CD8-positive, alpha-beta memory T cell (primary cell): ENCODE measurements at places on chromosomes 6 and 20. TPM values are rescaled to one million over a fixed set of nuclear protein-coding genes. Genes with fewer than 3 reads are reported as not detected.

DNA sequence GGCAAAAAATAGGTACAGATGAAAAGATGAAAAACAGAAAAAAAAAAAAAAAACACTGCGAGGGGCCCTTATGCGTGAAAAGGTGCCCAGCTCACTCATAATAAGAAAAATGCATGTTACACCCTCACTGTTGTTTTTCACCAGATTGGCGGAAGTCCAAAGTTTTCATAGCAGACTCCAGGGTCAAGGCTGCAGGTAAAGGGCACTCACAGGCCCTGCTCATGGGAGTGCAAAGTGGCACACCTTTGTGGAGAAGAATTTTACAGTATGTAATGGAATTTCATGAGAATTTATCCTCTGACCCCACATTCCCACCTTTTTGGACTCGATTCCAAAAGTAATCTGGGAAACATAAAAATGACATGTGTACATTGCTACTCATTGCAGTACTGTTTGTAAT lies 108.2 kb downstream of the CDKAL1 start:
- DNase-seq, result no peak
- no peaks in the 10 kb centered on the region for H3K27me3 ChIP-seq
- H3K4me1 ChIP-seq, result no peaks in the 10 kb centered on the region
- no peaks in the 10 kb centered on the region for H3K36me3 ChIP-seq

GRCh38 chr20:57500962-57501361 lies 24.0 kb downstream of the CTCFL start:
- H3K4me1 ChIP-seq, result peaks cover 6% of the 10 kb centered on the region
- H3K36me3 ChIP-seq, result no peaks in the 10 kb centered on the region
- H3K4me3 ChIP-seq, result no peak overlapping the region
- H3K27ac ChIP-seq, result no peak overlapping the region

DNA sequence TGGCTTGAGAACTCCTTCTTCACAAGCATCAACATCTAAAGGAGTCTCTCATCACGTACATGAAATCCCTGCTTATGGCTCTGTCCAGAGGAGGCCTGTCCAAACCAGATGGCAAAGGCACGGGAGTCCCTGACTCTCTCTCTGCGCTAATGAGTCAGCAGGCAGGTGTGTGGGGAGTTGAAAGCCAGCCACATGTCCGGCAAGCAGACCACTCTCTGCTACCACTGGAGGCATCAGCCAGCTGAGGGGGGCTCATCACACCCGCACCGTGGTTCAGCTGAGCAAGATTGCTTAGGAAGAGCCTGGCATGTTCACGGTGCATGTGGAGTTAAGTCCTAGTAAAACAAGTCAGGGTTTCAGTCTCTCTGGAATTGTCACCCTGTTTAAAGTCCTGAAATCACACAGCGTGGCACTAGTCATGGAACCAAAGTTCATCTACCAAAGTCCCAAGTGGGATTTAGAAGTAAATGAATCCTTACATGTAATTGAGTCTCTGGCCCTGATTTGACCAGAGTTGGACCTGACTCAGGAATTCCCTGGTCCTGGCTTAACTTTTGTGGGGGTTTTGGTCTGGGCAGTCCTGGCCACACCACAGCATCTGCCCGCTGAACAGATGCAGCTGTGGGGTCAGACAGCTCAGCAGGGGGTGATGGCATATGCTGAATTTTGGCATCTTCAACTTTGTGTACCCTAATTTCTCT lies 155.2 kb upstream of the RIN2 start:
- H3K36me3 ChIP-seq, result no peaks in the 10 kb centered on the region
- no peak for DNase-seq
- H3K27ac ChIP-seq, result no peak overlapping the region
- H3K27me3 ChIP-seq, result no peaks in the 10 kb centered on the region
- H3K4me3 ChIP-seq, result no peak overlapping the region

DNA sequence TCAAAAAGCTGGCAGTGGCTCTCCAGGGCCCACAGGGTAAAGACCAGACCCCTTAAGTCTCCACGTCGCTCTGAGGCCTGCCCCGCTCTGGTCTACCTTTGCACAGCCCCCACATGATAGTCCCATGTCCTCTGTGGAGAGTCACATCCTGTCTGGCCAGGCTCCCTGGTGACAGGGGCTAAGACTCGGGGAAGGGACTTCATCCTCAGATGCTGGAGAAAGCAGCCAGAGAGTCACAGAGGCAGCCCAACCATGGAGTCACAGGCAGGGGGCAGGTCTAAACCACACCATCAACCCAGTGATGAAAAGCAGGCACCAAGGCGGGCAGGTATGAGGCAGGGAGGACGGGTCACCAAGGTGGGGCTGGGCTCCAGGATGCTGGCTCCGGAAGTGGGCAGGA lies 62.2 kb downstream of the SLC22A23 start:
- no peaks in the 10 kb centered on the region for H3K36me3 ChIP-seq
- H3K27me3 ChIP-seq, result no peaks in the 10 kb centered on the region
- no peaks in the 10 kb centered on the region for H3K4me1 ChIP-seq
- no peak for DNase-seq
- H3K4me3 ChIP-seq, result no peak overlapping the region
- H3K27ac ChIP-seq, result no peak overlapping the region

- H3K4me1 ChIP-seq, result peaks cover 24% of the 10 kb centered on the region
- no peak overlapping the region for H3K27ac ChIP-seq
- no peaks in the 10 kb centered on the region for H3K27me3 ChIP-seq
- peaks cover 40% of the 10 kb centered on the region for H3K36me3 ChIP-seq
- H3K4me3 ChIP-seq, result no peak overlapping the region
- no peak for DNase-seq
These were observed 170.9 kb downstream of the HIVEP2 start for GRCh38 chr6:142773859-142774648.

DNA sequence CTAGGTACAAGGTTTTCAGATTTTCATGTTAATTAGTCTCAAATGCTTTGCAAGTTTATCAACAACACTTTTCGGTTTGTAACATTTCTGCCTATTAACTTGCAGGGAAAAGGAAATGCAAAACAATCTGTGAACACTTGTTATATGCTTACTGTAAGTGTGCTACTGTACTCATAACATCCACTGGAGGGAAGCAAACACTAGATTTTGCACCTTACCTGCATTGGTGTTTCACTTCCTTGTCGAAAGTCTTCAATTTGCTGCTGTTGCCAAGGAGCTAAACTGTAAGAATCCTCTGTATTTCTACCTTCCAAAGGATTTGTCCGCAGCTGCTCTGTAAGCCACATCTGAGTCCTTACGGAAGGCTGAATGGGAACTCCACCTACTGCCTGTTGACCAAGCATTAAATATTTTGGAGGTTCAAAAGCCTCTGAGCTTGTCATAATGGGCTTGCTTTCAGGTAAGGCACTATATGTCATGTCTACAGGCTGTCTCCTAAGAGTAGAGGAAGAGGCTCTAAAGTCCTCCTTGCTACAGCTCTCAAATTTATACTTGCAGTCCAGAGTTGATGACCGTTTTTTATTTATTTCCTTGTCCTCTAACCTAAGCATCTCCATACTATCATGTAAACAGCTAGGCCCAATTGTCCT lies 17.3 kb downstream of the PLN start:
- H3K27me3 ChIP-seq, result no peaks in the 10 kb centered on the region
- H3K4me1 ChIP-seq, result peaks cover 5% of the 10 kb centered on the region
- peak; percentile 47 for DNase-seq
- no peak overlapping the region for H3K4me3 ChIP-seq

- no peaks in the 10 kb centered on the region for H3K36me3 ChIP-seq
- no peaks in the 10 kb centered on the region for H3K27me3 ChIP-seq
- H3K27ac ChIP-seq, result no peak overlapping the region
- H3K4me1 ChIP-seq, result peaks cover 9% of the 10 kb centered on the region
- H3K4me3 ChIP-seq, result no peak overlapping the region
- DNase-seq, result no peak
These were observed 44.7 kb downstream of the MCUR1 start for GRCh38 chr6:13769655-13770053.

DNA sequence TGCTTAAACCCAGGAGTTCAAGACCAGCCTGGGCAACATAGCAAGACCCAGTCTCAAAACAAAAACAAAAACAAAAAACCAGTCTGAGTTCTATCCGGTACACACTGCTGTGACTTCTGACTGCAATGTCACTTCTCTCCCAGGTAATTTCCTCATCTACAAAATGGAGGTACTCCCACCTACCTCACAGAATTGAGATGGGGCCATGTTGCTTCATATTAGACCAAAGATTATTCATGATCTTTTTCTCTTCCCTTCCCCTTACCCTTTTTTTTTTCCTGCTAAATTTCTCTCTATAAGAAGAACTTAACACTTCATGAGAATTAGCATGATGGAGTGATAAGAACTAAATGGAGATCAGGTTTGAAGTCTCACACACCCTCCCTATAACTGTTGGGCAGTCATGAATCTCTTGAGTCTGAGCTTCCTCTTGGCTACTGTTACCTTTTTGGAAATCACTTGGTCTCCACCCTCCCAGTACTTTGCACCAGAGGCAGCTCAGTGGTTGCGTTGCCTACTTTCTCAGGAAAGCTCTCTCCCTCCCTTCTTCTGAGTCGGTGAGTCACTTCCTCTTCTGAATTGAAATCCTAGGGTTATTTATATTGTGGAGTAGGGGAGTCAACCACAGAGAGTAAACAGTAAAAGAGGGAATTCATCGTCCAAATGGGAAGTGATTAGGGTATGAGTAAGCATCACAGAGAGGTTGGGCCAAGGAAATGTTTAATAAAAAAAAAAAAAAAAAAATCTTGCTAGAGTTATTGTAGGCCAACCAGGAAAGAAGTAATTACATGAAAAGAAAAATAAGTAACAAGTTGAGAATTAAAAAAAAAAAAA lies 59.9 kb upstream of the MAP7 start:
- H3K27me3 ChIP-seq, result no peaks in the 10 kb centered on the region
- peaks cover 7% of the 10 kb centered on the region for H3K36me3 ChIP-seq
- DNase-seq, result no peak
- no peak overlapping the region for H3K27ac ChIP-seq
- H3K4me1 ChIP-seq, result no peaks in the 10 kb centered on the region

DNA sequence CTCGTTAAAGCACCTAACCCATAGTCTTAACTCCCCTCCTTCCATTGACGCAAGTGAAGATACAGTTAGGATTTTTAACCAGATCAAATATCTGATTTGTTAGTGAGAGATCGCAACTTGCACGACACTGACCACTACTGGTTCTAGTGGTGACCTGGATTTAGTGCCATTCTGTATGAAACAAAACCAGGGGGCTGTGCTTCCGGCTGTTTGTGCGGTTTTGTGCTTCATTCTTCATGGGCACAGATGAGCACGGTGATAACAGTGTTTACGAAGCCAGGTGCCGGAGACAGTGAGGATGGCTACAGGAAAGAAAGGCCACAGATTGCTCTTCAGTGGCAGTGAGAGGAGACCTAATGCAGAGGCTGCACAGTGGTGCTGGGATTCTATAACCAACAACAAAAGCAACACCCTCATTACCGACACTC lies 75.5 kb downstream of the NOL4L start:
- H3K4me3 ChIP-seq, result peak overlapping the region; percentile 49
- no peaks in the 10 kb centered on the region for H3K36me3 ChIP-seq
- peak; percentile 81 for DNase-seq
- peaks cover 65% of the 10 kb centered on the region for H3K4me1 ChIP-seq

- H3K36me3 ChIP-seq, result no peaks in the 10 kb centered on the region
- H3K27me3 ChIP-seq, result no peaks in the 10 kb centered on the region
- no peaks in the 10 kb centered on the region for H3K4me1 ChIP-seq
- H3K27ac ChIP-seq, result no peak overlapping the region
These were observed 74.7 kb upstream of the MAFB start for GRCh38 chr20:40763646-40764295.

DNA sequence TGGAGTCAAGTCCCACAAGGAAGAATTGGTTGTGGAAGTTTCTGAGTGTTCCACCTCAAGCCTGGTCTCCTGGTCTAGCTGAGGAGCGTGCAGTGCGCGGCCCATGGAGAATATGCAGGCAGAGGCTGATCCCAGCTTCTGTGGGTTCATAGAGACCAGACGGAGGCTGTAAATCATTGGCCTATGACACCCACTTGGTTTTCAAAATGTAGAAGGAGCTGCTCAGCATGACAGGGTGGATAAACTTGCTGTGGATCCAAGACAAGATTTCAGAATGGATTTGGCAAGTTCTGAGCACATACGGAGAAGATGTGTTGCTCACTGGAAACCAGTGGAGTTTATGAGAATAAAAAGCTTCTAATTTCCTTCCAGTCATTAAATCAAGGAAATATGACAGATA lies 744 bp downstream of the KIF25 start:
- H3K4me1 ChIP-seq, result no peaks in the 10 kb centered on the region
- no peak overlapping the region for H3K27ac ChIP-seq
- H3K36me3 ChIP-seq, result no peaks in the 10 kb centered on the region
- no peaks in the 10 kb centered on the region for H3K27me3 ChIP-seq
- no peak overlapping the region for H3K4me3 ChIP-seq

DNA sequence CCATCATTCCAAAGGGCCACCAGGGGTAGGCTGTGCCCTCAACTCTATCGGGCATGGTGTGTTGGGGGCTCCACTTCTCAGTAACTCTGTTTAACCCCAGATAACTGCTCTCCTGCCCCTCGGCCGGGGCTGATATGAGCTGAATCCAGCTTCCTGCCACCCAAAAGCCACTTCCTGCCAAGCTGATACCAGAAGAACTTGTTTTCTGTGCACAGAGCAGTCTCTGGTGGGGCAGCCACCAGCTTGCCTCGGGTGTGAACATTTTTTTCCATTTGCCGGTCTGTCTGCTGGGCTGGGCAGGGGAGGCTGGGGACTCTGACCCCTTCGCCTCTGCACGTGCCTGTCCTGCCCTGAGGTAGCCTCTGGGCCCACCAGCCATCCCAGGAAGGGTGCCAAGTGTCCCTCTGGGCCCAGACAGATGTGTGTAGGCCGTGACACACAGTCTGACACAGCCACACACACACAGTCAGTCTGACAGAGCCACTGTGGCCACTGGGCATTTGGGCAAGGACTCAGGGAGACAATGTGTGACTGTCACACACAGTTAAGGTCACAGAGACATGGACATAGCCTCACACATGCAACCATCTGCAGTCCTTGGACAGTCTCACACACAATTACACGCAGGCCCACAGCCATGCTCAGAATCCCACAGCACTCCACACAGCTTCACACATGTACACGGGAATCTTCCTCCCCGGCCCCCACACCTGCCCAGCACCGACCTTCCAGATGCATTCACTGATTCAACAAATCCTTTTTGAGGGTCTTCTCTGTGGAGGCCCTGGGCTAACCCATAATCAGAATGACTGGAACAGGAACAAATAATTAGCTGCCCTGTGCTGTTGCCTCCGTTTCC lies 45.1 kb downstream of the NOL4L start:
- peaks cover 85% of the 10 kb centered on the region for H3K4me1 ChIP-seq
- no peaks in the 10 kb centered on the region for H3K36me3 ChIP-seq
- H3K27me3 ChIP-seq, result no peaks in the 10 kb centered on the region
- peak overlapping the region; percentile 73 for H3K27ac ChIP-seq

DNA sequence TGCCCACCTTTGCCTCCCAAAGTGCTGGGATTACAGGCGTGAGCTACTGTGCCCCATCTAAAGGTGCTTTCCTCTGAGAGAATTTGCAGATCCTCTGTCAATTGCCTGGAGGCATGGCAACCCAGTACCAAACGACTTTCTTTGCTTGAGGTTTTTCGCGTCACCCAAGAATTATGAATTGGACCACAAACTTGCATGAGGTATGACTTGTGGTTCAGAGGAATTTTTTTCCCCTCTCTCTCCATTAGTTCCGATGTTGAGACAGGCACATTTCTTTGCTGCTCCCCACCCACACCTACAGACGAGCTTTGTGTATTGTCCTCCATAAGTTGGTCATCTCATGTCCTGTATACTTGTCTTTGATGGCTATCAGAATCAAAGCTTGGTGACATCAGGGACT lies 11.8 kb upstream of the SCAF8 start:
- H3K27me3 ChIP-seq, result no peaks in the 10 kb centered on the region
- no peak for DNase-seq
- no peak overlapping the region for H3K27ac ChIP-seq
- H3K4me1 ChIP-seq, result no peaks in the 10 kb centered on the region

ZBTB12 gene
- total RNA-seq, result 3.5 TPM

DLL1 gene
- 0.86 TPM for total RNA-seq

TRDN gene
- not detected for total RNA-seq

CEP85L gene
- 28.4 TPM for total RNA-seq
